ENCODE measurements at places on chromosomes 4 and X.

DNA sequence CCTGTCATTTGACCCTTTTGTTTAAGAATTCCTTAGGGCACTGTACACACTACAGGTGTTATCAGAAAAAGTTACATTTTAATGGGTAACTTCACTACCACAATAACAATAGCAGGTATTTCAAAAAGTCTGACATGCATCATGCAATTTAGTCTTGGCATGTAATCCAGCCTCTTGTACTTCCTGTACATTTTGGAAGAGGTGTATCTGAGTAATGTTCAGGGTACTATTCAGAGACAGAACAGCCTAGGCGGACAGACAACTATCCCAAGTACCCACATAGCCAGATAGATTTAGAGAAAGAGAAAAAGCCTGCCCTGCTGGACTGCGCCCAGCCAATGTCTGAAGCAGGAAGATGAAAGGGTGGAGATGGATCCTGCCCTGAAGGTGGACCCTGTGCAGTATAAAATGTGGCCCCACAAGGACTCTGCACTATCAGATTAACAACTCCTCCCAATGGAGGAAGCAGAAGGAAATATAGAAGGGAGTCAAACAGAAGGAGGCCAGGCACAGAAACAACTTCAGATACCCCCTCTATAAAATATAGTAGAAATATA, 8.5 kb downstream of the UGT2B7 start:
- peaks cover 6% of the 10 kb centered on the region for H3K4me1 ChIP-seq
- no peaks in the 10 kb centered on the region for H3K27me3 ChIP-seq
- no peak for DNase-seq
- no peak overlapping the region for H3K27ac ChIP-seq

DNA sequence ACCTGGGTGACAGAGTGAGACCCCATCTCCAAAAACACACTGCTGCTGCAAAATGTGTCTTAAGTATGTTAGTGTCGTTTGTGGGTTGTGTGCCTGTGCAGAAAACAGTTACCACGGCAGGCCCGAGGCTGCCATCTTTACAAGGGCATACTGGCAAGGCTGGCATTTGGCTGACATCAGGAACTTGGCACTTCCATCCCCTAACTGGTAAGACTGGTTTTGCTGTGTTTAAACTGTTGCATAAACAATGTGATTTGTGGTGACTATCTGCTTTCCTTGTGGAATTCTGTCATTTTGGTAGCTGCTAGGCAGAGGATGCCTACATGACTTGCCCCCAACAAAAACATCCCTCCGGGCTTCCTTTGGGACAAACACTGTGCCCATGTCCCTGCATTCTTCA, 12.3 kb downstream of the LRP2BP start:
- H3K36me3 ChIP-seq = no peaks in the 10 kb centered on the region
- DNase-seq = no peak
- H3K4me1 ChIP-seq = peaks cover 6% of the 10 kb centered on the region
- H3K27ac ChIP-seq = no peak overlapping the region

- peak; percentile 61 for DNase-seq
- H3K27ac ChIP-seq = no peak overlapping the region
- no peaks in the 10 kb centered on the region for H3K27me3 ChIP-seq
- no peaks in the 10 kb centered on the region for H3K36me3 ChIP-seq
Measured at GRCh38 chr4:10164877-10165283, 48.3 kb upstream of the WDR1 start.

DNA sequence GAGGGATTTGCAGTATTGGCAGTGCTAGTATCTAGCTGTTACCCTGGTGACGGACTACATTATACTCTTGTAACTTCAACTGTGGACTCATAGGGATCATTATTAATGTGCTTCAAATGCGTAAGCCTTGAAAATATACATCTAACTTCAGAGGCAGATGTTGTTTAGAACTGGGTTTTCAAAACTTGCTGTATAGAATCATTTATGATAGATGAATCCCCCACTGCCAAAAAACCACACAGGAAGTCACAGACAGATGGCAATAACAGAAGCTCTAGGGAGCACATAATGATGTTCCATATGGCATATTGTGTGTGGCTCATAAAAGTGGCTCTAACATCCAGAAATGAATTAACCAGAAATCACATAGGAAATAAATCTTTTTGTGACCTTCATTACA, 62.3 kb upstream of the RELL1 start:
- H3K4me3 ChIP-seq = no peak overlapping the region
- H3K36me3 ChIP-seq = no peaks in the 10 kb centered on the region
- no peaks in the 10 kb centered on the region for H3K4me1 ChIP-seq
- DNase-seq = no peak

DNA sequence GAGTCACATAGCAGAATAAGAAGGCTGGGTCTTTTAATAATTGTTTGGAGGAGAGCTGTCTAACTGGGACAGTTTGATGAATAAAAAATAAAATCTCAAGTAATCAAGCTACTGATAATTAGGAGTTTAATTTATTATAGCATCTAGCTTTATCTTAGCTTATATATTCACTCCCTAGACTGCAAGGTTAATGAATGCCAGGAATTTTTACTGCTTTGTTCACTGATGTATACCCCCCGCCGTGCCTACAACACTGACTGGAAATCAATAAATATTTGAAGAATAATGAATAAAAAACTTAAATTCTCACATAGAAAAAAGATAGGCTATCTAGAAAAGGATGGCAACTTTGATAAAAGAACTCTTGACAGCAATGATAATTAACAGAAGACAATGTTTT, 59.7 kb downstream of the IQCM start:
- H3K27ac ChIP-seq = no peak overlapping the region
- H3K27me3 ChIP-seq = no peaks in the 10 kb centered on the region
- no peaks in the 10 kb centered on the region for H3K36me3 ChIP-seq
- DNase-seq = no peak
- H3K4me3 ChIP-seq = no peak overlapping the region
- no peaks in the 10 kb centered on the region for H3K4me1 ChIP-seq

DNA sequence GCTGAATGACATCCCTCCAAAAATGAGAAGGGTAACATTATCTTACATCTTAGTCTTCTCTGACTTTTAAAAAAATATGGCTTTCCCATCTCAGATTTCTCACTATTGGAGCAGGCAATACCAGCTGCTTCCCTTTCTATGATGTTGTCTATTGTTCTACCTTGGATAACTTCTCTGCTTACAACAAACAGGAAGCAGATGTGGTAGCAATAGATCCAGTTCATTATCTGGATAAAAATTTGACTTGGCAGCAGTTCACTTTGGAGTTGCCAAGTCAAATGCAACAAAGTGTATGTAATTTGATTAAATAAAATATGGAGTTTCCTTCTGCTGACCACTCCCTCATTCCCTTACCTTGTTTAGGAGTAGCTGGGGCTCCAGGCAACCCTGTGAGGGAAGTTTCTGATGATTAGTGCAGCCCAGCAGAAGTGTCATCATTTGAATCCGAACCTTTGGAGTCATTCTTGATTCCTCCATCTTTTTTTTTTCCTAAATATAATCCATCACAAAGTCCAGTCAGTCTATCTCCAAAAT, 72.0 kb upstream of the GPRIN3 start:
- H3K36me3 ChIP-seq = no peaks in the 10 kb centered on the region
- no peaks in the 10 kb centered on the region for H3K4me1 ChIP-seq
- no peak for DNase-seq
- H3K27me3 ChIP-seq = no peaks in the 10 kb centered on the region

DNA sequence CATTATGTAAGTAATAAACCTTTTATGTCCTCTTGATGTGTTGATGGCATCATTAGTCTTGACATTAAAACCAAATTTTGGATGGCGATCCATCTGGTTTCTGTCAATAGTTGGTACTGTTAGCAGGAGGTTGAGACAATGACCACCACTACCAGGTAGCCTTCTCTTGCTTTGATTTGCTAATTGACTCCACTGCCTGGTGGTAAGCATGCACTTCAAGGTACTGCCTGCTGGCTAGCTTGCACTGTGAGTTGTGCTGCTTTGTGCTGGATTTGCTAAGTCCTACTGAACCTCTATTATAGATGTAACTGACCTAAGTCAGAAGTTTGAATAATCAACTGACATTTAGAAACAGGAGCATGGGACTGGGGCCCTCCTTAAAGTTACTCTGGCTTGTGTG, 46.3 kb downstream of the ATP1B4 start:
- H3K36me3 ChIP-seq = peaks cover 13% of the 10 kb centered on the region
- no peak overlapping the region for H3K27ac ChIP-seq
- H3K27me3 ChIP-seq = peaks cover 8% of the 10 kb centered on the region
- DNase-seq = no peak
- H3K4me3 ChIP-seq = no peak overlapping the region

DNA sequence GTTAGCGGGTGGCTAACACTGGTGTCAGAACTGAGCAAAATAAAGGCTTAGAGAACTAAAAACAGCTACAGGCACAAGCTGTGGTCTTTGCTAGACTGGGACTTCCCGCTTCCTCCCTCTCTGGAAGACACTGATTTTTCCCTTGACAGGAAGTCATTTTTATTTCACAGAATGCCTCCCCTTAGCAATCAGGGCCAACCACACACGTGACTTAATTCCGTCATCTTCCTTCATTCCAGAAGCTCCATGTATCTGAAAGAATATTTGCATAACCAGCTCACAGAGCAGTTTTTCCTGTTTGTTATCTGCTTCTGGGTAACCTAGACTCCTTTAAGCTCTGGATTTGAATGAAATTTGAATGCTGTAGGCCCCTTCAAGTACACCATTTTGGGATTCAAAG, 327.5 kb upstream of the FRG1 start:
- H3K36me3 ChIP-seq = peaks cover 33% of the 10 kb centered on the region
- no peaks in the 10 kb centered on the region for H3K4me1 ChIP-seq
- H3K27me3 ChIP-seq = no peaks in the 10 kb centered on the region
- H3K27ac ChIP-seq = no peak overlapping the region
- H3K4me3 ChIP-seq = no peak overlapping the region
- no peak for DNase-seq

DNA sequence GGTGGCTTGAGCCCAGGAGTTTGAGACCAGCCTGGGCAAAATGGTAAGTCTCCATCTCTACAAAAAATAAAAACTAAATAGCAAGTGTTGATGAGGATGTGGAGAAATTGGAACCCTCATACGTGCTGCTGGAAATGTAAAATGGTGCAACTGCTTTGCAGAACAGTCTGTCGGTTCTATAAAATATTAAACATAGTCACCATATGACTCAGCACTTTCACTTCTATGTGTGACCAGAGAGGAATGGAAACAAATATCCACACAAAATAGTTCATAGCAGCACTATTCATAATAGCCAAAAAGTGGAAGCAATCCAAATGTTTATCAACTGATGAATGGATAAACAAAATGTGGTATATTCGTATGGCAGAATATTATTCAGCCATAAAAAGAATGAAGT, 60.8 kb upstream of the FMR1 start:
- H3K4me1 ChIP-seq = no peaks in the 10 kb centered on the region
- H3K27me3 ChIP-seq = peaks cover 3% of the 10 kb centered on the region
- H3K27ac ChIP-seq = no peak overlapping the region
- no peak for DNase-seq
- no peak overlapping the region for H3K4me3 ChIP-seq
- peaks cover 20% of the 10 kb centered on the region for H3K36me3 ChIP-seq

- no peaks in the 10 kb centered on the region for H3K4me1 ChIP-seq
- no peaks in the 10 kb centered on the region for H3K36me3 ChIP-seq
- no peak for DNase-seq
- no peak overlapping the region for H3K27ac ChIP-seq
Measured at GRCh38 chr4:36140421-36140820, 103.9 kb downstream of the ARAP2 start.

GRCh38 chrX:43849173-43849572, 33.1 kb downstream of the MAOB start:
- no peaks in the 10 kb centered on the region for H3K36me3 ChIP-seq
- H3K4me3 ChIP-seq = no peak overlapping the region
- peaks cover 6% of the 10 kb centered on the region for H3K4me1 ChIP-seq
- no peaks in the 10 kb centered on the region for H3K27me3 ChIP-seq

DNA sequence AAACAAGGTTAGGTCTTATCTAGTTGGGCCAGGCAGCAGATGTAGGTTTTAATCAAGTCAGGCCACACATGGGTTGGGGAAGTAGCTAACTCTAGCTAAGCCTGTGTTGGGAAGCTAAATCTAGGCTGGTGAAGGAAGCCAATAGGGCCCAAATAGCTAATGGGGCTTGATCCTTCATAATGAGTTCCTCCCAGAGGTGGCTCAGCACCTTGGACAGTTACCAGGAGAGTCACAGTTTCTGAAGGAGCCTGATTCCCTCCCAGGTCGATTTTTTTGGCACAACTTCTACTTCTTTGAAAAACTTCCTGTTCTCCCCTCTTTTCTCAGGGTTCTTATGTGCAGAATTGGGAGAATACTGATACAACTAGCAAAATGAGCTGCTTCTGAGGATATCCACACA, 242.5 kb upstream of the PRPS2 start:
- no peaks in the 10 kb centered on the region for H3K36me3 ChIP-seq
- H3K27me3 ChIP-seq = no peaks in the 10 kb centered on the region
- DNase-seq = peak; percentile 34
- no peak overlapping the region for H3K4me3 ChIP-seq

DNA sequence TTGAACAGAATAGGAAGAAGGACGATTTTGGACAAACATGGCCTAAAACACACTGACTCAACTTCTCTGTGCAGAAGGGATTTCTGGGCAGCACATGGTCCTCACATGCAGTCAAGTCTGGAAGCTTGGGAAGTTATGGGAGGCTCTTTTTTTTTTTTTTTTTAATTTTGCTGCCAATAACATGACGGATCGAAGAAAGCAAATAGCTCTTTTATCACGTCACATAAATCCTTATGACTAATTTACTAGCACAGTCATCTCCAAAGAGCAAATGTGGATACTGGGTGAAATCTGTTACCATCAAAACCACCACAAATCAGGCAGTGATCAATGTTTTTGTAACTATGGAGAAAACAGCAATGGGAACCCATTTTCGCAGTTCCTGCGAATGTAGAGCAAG, 193.3 kb upstream of the FAM9B start:
- H3K27ac ChIP-seq = no peak overlapping the region
- no peak for DNase-seq
- peaks cover 2% of the 10 kb centered on the region for H3K4me1 ChIP-seq

- H3K27me3 ChIP-seq = peaks cover 6% of the 10 kb centered on the region
- H3K4me1 ChIP-seq = peaks cover 41% of the 10 kb centered on the region
- no peak overlapping the region for H3K4me3 ChIP-seq
- no peaks in the 10 kb centered on the region for H3K36me3 ChIP-seq
- H3K27ac ChIP-seq = no peak overlapping the region
Measured at GRCh38 chr4:76615999-76616398, 181.0 kb downstream of the SHROOM3 start.

- H3K27ac ChIP-seq = no peak overlapping the region
- no peaks in the 10 kb centered on the region for H3K36me3 ChIP-seq
Measured at GRCh38 chr4:147760176-147760575, 28.3 kb downstream of the ARHGAP10 start.

Measured in WTC11 (cell line).